ENCODE measurements at places on chromosomes 2 and 18.

GRCh38 chr2:176471949-176472348 is 202.7 kb downstream of the MTX2 start:
- no peak for DNase-seq

- no peak for DNase-seq
Observed at GRCh38 chr2:36672199-36672598, 24.3 kb upstream of the VIT start.

GRCh38 chr18:36217348-36217747 is 30.1 kb downstream of the MOCOS start:
- DNase-seq, result no peak

DNA sequence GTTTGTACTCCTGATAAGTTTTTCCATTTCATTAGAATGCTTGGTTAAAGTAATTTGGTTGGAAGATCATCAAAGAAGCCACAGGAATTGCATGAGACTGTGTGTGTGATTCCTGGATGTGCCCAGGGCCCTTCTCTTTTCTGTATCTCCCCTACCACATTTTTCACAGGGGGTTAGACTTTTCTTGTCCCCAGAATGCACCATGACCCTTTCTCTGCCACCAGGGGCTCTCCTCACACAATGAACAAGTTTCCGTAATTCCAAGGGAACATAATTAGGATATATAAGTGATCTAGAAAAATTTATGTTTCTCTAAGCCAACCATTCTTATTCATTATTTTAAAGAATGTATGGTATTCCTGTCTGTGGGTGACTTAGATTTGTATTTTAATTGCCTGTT is 291.8 kb downstream of the NEDD4L start:
- DNase-seq, result no peak

DNA sequence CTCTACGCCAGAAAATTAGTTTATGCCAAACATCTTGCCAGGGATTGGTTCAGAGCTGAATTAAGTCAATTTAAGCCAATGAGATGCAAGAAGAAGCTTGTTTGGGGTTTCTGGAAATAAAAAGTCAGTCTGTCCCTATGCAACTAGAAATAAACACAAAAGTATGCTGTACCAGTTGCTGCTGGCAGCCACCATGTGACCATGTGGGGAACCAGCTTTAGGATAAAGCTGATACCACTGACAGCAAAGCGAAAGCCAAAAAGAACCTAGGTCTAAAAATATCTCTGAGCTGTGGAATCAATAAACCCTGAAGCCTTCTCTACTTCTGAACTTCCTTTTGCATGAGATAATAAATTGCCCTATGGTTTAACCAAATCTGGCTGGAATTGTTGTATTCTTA is 181.8 kb upstream of the PARD3B start:
- no peak for DNase-seq

DNA sequence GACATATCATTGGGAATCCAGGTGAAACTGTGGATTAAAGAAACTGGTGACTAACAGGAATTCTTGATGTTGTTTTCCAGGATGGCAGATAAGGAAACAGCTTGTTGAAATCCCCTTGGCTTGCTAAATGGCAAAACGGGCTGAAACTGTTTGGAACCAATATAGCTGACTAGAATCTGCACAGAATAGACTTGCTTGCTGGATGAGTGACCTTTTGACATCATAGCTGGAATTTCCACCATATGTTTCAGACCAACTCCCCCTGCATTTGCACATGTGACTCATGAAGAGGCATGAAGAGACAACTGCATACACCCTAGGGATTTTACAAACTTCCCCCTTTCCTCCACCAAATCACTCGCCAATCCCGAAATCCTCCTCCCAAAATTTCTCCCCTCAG is 87.7 kb upstream of the LYPD1 start:
- no peak for DNase-seq

DNA sequence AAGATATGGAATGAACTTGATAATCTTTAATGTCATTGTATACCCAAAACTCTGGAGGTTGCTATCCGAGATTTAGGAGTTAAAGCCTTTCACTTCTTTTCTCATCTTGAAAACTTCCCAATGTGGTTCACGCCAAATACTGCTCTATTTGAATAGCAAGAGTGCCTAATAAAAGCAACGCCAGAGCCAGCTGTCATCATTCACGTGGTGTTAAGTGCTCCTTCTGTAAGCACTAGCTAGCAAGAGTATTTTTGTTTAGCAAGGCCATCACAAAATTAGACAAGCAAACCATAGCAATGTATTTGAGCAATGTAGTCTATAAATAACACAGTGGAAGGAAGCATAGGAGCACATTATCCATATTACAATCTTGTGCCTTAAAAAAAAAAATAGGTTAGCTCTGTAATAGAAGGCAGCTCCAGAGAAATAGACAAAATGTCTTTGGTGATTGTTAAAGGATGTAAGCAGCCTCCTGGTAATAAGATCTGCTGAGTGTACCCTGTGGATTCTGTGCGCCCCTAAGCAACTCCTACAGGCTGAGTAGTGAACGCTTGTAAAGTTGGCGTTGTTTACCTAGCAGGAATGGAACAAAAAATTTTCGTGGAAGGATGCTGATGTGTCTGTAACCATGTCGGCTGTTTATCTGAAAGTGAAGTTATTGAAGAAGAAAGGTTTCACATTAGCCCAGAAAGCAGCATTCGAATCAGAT is 518.0 kb downstream of the CNTNAP5 start:
- no peak for DNase-seq

DNA sequence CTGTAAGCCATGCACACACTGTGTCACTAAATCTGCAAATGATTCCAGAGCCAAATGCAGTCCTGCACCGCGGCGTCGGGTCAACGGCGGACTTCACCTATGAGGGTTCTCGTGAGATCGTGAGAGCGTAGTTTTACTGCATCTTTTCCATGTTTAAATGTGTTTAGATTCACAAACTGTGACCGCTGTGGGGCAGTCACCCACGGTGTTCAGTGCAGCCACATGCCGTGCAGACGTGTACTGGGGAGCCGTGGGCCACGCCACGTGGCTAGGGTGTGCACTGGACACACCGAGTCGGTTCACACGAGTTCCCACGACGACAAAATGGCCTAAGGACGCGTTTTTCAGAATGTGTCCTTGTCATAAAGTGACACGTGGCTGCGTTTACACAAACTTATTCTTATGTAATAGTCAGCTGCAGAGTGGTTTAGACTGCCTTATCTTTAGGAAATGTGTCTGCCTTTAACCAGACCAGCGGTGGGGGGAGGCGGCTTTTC is 34.1 kb downstream of the NFATC1 start:
- no peak for DNase-seq

GRCh38 chr2:189849550-189849949 is 65.3 kb downstream of the PMS1 start:
- no peak for DNase-seq

Measured in activated T-cell treated with anti-CD3 and anti-CD28 coated beads, Interleukin-2, amount 50 U/mL, for 48 hours (primary cell).